Pancreas (tissue), 10 donors: ENCODE measurements at places on chromosomes 5 and 9. TPM values are rescaled to one million over a fixed set of nuclear protein-coding genes. Genes with fewer than 3 reads are reported as not detected.

Gene NR5A1
- not detected for polyA plus RNA-seq

Gene PCDHGB5
- 1.4 TPM for polyA plus RNA-seq

Gene HAVCR2
- polyA plus RNA-seq, result 1.2 TPM

Gene C8G
- 5.0 TPM for polyA plus RNA-seq

Gene PFN3
- polyA plus RNA-seq, result not detected

Gene CFAP90
- polyA plus RNA-seq, result 7.4 TPM

Gene PRR16
- 0.75 TPM for polyA plus RNA-seq

Gene OR1N1
- polyA plus RNA-seq, result not detected

Gene BAAT
- polyA plus RNA-seq, result 1.4 TPM
